ENCODE measurements at places on chromosomes 5 and 9.
A peak's percentile ranks its signal among the peaks of the same experiment; 100 is the strongest.

- peak; percentile 58 for DNase-seq
Observed at GRCh38 chr9:16236311-16236710, 634.2 kb downstream of the BNC2 start.

DNA sequence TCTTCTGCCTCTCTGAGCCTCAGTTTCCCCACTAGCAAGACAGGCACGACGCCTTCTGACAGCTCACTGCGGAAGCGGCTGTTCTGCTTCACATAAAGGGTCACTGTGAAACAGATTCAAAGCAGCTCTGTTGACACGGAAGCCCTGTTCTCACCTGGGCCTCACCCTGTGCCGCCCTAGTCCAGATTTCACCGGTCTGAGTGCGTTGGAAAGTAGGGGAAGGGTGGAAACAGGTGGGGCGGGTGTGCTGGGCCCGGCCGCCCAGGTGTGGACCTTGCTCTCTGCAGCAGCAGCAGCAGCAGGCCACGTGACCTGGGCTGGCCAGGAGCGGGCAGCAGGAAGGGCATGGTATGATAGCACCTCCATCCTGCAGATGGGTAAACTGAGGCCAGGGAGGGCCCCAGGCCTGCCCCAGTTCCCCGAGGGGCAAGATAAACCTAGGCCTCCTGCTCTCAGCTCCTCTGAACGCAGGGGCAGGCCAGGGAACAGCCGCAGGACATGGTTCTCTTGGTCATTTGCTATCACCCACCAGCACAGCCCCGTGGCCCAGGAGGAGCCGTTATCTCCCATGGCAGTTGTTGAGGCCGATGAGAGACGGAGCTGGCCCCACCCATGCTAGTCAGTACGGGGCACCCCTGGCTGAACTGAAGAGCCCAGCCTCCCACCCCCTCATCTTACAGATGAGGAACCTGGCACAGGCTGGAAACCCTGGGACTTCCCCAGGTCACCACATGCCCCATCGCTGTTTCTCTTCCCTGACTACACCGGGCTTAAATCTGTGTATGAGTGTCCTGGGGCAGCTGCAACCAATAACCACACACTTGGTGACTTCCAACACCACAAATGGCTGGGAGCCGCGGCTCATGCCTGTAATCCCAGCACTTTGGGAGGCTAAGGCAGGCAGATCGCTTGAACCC is 12.1 kb downstream of the PTGES2 start:
- no peak for DNase-seq

DNA sequence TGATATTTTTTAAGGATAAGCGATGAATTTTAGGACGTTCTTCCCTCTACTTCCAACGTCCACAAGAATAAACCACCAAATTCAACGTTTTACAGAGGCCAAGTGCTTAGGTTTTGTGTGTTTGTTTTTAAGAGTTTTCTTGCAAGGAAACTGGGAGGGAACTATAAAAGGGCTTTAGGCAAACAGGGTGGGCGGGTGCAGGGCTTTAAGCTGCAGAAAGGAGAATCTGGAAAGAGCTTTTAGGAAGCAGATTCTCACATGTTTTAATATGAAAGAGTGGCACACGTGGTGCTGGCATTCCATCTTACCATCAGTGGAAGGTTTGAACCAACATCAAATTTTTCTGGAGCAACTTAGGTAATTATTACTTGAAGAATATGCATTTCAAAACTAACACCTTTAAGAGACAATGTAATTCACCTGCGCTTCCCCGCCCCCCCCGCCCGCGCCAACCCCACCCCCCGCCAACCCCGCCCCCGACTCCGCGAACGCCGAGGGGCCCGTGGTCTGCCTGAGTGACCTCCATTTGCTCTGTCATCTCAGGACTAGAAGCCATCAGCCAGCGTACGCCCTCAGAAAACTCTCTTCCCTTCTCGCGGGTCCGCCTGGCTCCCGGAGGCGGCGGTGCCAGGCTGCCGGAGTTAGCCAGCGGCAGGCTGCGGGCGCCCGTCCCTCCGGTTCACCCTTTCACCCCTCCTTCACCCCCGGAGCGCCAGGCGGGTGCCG is 911 bp upstream of the PIK3R1 start:
- no peak for DNase-seq

DNA sequence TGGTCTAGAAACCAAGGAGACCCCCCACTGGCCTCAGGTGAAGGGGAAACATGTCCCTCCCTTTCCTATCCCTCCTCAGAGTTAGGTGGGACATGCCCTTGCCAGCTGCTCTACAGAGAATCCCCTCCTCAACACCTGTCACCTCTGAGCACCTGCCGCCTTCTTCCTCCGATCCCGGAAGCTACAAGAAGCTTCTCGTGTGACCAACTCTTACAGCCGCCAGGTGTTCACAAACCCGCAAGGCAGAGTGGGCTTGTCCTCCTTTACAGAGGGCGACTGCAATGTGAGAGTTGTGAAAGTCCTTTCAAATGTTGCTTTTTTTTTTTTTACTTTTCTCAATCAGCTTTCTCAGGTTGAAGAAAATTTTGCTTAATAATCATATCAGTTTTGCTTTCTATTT is 3.7 kb upstream of the ICE1 start:
- no peak for DNase-seq

GRCh38 chr9:100315561-100315960 is 37.2 kb downstream of the TEX10 start:
- no peak for DNase-seq

GRCh38 chr5:140926443-140927227 is 536 bp downstream of the PCDHAC1 start:
- peak; percentile 92 for DNase-seq

DNA sequence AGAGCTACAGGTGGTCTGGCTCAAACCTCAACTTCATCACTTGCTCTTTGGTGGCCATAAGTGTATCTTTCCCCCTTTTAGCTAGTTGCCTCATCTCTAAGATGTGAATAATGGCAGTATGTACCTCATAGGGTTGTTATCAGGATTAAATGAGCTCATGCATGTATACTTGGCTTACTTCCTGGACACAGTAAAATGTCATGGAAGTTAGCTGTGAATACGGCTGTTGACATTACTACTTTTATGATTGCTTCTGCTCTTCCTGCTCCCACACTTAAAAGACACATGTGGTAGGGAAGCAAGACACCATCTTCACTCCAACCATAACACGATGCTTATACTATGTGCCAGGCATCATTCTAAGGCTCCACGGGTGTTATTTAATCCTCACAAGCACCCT is 114.5 kb upstream of the GPR151 start:
- DNase-seq: no peak

GRCh38 chr5:129991780-129992179 is 87.5 kb downstream of the CHSY3 start:
- no peak for DNase-seq

- DNase-seq: no peak
Observed at GRCh38 chr9:28004900-28005299, 431.6 kb upstream of the C9orf72 start.
